Sigmoid colon (tissue), 7 donors: ENCODE measurements at places on chromosomes 5 and 9.

GRCh38 chr5:130227699-130228098, 323.4 kb downstream of the CHSY3 start:
- DNase-seq, result no peak

DNA sequence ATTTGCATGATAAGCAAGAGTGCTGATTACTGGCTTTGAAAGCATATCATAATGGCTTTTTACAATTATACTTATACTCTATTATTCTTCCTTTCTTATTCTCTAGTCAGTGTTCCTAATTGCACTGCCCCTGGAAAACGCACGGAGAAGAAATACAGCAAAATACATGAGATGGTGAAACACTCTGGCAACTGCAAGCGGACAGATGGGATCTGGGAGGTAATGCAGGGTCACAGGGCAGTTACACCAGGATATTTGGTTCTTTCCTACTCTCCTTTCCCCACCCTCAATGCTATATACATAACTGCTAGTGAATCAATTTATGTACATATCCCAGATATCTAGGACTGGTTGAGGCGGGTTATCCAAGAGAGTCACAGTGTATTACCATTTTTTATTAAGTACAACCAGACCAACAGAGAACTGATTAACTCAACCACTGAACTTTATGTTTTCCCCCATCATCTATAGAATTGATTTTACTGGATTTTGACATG, 423.7 kb downstream of the ZSWIM6 start:
- no peak for DNase-seq

- no peak for DNase-seq
Measured at GRCh38 chr5:17252543-17252942, 35.1 kb downstream of the BASP1 start.

GRCh38 chr5:132829742-132830435, 558 bp downstream of the SHROOM1 start:
- peak; percentile 85 for DNase-seq

GRCh38 chr9:81394881-81395675, 294.3 kb downstream of the TLE1 start:
- DNase-seq, result no peak

DNA sequence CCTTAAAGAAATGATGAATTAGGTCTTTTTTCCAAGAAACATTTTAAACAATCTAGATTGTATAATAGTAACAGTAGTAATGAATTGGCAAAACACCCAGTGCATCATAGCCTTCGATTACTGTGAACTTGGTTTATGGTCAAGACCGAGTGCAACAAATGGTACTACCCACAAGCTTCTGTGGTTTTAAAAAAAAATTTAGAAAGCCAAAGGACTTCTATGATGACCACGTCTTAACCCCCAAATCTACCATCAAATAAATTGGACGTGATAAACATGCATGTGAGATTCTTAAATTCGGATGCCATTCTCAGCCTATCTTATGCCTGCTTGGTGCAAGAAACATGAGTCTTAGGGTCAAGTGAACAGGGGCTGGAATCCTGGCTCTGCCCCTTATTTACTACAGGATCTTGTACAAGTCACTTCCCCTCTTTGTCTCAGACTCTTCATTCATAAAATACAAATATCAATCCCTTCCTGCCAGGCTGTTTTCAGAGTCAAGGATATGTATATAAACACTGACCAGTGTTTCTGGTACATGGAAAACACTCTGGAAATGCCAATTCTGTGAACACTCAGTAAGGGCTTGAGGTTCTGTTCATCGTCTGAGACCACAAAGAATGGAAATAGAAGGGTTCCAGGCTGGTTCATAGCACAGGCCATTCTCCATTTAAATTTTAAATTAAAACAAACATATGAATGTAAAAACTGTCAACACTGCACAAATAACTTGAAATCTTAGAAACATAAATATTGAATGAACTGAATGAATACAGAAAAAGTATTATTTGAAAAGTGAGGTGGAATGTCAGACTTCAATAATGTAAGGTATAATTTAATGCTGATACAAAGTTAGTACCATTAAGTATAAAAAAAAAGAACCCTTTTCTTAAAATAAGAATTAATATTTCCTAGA, 107.8 kb downstream of the NR6A1 start:
- no peak for DNase-seq

GRCh38 chr5:140547508-140548299, at the start of gene EIF4EBP3:
Gene EIF4EBP3 (plus strand): TSS chr5:140547662. CDS start chr5:140547738, 76 bp downstream.
- peak; percentile 99 for DNase-seq

DNA sequence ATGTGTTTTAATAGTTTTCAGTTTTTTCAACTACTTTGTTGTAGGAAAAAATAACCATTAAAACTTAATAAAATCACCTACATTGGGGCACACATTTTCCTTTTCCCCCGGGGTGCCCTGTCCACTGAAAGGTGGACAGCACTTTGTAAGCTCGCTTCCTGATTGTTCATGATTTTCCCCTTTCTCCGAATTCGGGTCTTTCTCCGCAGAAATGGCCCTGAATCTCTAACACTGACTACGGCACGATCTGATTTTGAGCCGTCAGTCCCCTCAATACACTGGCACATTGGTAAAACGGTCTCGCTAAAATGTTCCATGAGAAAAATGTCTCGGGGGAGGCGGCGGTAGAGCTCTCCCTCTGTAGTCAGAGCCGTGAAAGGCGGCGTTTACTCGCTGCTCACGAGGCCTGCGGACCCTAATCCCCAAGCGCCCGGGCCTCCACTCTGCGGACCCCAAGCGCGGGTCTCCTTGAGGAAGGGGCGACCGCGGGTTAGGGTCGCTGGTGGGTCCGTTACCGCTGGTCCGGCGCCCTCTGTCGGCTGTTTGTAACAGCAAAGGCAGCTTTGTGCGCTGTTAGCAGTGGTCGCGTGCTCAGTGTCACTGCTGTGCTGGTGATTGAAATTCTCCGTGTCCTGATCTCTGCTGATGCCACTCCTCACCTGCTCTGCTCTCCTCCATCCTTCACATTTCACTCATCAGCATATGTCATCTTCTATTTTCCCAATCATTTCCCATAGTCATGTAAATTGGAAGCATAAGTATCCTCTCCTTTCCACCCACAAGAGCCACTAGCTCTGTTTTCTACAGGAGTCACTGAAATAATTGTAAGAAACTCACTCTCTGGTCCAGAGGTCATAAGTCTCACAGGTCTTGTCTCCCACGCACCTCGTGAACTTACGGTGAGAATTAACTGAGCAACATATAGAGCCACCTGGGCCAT, 10.8 kb upstream of the IFNA2 start:
- DNase-seq, result peak; percentile 73

DNA sequence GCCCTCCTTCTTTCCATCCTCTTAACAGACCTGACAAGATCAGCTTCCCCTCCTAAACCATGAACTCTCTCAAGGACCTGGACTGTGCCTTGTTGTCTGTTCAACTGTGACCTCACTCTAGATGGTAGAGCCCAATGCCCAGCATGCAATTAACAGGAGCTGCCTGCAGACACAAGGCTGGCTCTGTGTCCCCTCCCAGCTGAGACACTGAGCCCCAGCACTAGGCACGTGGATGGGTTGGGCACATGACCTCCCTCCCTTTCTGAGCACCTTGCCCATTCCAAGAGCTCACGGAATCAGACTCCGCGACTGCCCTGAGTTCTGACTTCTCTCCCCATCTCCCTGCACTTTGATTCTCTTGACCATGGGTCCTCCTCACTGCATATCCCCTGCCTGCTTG, 93.5 kb upstream of the LRRTM2 start:
- no peak for DNase-seq

- DNase-seq, result no peak
Measured at GRCh38 chr5:127337876-127338275, 47.3 kb downstream of the MEGF10 start.

GRCh38 chr5:59835800-59836199, 57.7 kb downstream of the PDE4D start:
- no peak for DNase-seq

DNA sequence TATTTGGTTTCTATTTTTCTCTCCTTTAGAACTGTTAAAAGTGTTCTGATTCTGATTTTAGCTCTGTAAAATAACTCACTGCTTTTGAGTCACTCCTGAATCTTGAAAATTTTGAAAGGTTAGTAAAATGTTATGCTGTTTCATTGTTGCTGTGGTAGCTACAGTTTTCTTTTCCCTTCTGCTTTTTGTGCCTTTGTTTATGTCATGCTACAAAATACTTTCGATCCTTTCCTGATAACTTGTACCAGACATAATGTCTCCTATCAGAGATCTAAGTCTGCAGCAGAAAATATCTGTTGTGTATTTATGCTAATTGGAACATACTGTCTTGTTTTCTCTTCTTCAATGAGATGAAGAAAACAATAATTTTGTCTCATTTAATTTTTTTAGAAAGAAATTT, 26.9 kb upstream of the CEP120 start:
- DNase-seq, result no peak

DNA sequence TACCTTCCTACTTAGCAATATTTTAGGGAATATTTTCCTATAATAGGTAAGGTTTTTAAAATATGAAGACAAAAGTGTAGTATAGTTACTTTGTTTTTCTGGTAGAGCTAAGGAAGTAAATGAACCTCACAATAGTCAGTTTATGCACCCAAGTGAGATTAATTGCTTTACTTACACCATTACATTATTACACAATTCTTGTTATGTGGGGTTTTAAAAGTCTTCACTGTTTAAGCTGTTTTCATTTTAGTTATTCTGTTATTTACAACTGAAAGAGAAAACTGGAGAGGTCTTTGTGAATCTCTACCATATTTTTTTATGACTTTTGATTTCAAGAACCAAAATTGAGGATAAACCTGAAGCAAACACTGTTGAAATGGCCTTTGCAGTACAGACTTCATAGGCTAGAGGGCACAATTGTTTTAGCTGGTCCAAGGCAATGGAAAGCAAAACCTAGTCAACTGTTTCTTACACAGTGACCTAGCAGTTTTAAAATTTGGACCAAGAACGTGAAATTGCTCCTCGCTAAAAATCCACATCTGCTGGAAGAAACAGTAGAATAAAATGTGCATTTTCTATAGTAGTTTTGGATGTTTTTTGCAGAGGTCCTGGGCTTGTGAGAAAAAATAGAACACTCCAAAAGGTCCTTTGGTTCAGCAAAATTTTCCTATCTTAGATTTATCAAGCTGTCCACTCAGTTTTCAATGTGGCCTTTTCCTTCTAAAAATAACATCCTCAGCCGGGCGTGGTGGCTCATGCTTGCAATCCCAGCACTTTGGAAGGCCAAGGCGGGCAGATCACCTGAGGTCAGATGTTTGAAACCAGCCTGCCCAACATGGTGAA, 66.4 kb upstream of the FER start:
- no peak for DNase-seq

GRCh38 chr5:143208781-143209510, 194.5 kb downstream of the NR3C1 start:
- no peak for DNase-seq

- no peak for DNase-seq
Measured at GRCh38 chr5:98635656-98636055, 137.8 kb upstream of the RGMB start.

- no peak for DNase-seq
Measured at GRCh38 chr5:100789694-100790093, 113.4 kb downstream of the ST8SIA4 start.

DNA sequence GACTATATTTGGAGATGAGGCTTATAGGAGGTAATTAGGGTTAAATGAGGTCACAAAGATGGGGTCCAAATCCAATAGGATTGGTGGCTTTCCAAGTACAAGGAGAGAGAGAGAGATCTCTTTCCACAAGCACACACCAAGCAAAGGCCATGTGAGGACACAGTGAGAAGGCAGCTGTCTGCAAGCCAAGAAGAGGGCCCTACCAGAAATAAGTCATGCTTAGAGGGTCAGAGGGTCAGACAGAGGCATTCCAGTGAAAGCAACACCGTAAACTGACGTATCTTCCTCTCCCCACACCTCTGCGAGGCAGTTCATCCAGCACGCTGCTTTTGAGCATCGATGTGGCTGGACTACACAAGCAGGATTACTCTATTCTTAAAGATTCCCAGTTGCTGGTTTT, 87.9 kb downstream of the SLC1A3 start:
- no peak for DNase-seq

DNA sequence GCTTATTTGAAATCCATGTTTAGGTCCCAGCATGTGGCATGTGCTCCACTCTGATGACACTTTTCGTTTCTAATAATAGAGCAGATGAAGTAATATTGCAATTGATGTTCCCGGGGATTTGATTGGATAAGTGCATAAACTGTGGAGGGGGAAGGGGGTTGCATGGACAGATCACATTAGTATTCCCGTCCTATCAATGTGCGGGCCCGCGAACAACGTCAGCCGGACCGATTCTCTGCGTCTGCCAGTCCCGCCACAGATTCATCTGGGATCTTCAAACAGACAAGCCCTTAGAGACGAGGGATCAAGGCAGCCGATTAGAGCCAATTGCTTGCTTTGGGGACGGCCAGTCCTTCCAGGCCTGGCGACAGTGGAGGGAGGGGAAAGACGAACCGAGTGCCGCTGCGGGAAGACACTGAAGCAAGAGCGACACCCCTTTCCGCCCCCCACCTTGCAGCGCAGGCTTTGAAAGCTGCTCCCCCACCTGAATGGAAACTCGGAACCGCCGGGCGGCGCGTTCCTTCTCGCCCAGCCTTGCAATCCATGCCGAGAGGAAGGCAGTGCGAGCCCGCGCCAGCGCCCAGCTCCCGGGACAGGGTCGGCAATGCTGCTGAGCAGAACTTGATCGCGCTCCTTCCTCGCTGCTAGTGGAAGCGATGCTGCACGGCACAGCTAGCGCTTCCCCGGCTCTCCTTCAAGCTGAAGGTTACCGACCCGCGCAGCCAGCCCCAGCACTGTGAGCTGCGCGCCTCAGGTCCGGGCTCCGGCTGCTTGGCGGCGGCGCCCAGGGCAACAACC, at the start of gene RGS7BP:
Gene RGS7BP (plus strand): TSS at position 247 of the 798 bp plus-strand sequence. CDS start 610 bp downstream, outside the sequence.
- DNase-seq, result no peak

DNA sequence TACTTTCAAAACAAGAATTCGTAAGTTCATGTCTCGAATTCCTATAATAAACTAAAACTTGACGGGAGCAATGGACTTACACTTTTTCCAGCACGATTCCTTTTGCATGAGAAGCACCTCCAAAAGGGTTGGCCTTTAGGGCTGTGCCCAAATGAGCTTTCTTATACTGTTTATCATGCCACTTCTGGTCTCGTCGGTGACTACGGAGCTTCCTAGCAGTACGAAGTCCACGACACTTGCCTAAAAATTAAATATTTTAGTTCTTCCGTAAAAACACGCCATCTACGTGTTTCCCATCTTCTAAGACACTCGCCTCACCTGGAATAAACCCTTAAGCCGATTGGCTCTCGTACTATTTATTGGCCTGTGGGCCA, 554 bp downstream of the RPS23 start:
- no peak for DNase-seq

- no peak for DNase-seq
Measured at GRCh38 chr5:60372786-60373185, 327.2 kb downstream of the DEPDC1B start.

- no peak for DNase-seq
Measured at GRCh38 chr5:168106008-168106761, 185.3 kb upstream of the WWC1 start.

DNA sequence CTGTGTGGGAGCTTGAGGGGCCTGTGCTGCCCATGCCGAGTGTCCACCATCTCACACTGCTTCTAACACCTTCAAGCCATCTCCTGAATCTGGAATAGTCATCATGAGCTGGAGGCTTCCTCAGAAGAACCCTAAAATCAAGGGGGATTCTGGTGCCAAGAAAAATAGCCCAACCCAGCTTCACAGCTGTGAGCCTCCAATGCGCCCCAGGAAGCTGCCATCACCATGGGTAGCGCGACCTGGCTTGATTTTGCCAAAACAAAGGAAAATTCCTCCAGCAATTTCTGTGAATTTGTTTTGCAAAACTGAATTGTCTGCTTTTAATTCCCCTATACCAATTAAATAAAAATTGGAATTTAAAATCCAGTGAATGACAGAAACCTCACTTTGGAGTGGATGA, 6.2 kb upstream of the TIFAB start:
- DNase-seq, result no peak
